ENCODE measurements at places on chromosomes 5 and 9.

- no peak for DNase-seq
These were observed 14.5 kb upstream of the KCNMB1 start for GRCh38 chr5:170403675-170404074.

GRCh38 chr5:159048298-159048697 is 51.4 kb downstream of the EBF1 start:
- no peak for DNase-seq

- no peak for DNase-seq
These were observed 72.8 kb downstream of the CD180 start for GRCh38 chr5:67123819-67124218.

DNA sequence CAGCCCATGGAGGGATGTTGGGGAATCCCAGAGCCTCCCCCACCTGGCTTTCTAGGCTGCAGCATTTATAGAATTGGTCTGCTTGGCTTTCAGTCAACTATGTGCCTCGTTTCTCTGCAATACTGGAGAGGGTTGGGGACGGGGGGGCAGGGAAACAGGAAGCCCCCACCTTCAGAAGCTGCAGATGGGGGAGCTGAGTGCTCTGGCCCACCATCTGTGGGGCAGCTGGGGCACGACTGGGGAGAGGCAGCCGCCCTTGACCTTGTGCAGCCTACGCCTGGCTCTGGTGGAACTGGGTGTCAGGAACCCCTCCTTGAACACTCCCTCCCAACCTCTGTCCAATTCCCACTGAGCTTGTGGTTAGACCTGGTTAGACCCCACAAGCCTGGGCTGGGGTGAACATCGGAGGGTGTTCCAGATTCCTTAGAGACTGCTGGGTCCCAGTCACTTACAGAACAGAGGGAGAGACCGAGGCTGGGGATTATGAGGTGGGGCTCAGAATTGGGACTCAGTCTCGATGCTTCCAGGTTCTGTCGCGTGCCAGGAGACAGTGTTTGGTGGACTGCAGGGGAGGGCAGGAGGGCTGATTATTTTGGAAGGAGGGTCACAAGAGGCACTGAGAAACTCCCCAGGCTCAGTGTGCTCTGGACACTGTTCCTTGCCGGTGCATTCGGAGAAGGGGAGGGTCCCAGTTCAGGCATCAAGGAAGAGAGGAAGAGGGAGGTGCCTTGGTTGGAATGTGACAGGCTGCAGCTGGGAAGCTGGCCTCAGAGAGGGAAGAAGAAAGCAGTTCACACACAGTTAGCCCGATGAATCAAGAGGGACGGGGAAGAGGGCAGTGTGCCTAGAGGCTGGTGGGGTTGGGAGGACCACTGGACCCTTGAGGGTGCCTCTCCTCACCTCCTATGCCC is 25.6 kb downstream of the COL27A1 start:
- no peak for DNase-seq

GRCh38 chr5:153752890-153753289 is 262.4 kb downstream of the GRIA1 start:
- no peak for DNase-seq

DNA sequence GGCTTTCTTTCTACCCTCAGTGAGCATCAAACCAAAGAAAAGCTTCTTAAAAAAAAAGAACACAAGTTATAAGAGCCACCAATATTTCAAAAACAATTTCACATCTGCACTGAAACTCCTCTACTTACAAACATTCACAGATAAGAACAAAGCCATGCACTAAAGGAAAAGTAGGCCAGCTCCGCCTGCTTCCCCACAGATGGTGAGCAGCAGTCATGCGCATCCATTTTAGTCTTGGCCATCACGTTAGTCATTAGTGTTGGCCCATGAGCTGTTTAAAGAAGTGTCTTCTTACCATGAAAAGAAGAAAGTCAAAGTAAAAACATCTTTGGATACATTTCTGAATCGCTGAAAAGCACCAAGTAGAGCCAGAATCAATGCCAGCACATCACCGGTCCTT is 40.0 kb upstream of the SMIM23 start:
- no peak for DNase-seq

GRCh38 chr5:179304466-179304865 is 40.8 kb downstream of the ADAMTS2 start:
- DNase-seq: no peak

GRCh38 chr5:115363879-115364278 is 67.4 kb upstream of the CCDC112 start:
- DNase-seq: no peak

DNA sequence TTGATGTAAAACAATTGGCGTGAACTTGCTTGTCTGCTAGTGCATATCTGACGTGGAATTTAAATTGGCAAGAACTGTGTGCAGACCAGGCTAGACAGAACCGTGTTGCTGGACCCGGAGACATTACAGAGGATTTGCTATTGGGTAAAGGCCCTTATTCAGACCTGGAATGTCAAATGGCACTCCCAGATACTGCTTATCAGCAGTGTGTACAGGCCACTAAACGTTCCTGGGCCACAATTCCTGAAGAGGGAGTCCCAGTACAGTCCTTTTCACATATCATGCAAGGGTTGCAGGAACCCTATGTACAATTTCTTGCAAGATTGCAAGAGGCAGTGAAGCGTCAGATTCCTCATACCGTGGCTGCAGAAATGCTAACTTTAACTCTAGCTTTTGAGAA is 13.5 kb upstream of the MCCC2 start:
- DNase-seq: no peak

- DNase-seq: no peak
These were observed 97.1 kb upstream of the LRRTM2 start for GRCh38 chr5:138972230-138972629.

- no peak for DNase-seq
These were observed 55.3 kb downstream of the SMIM23 start for GRCh38 chr5:171840711-171841522.

GRCh38 chr9:2017331-2018161 is 2.4 kb downstream of the SMARCA2 start:
- DNase-seq: peak; percentile 39

GRCh38 chr9:84230355-84231145 is 110.0 kb downstream of the SLC28A3 start:
- DNase-seq: no peak

All from bronchial epithelial cell (primary cell).